ENCODE measurements at places on chromosomes 5 and 9. TPM values are rescaled to one million over a fixed set of nuclear protein-coding genes. Genes with fewer than 3 reads are reported as not detected.

The TMEM252 gene
- 0.50 TPM for total RNA-seq

The PCDH1 gene
- 29.4 TPM for total RNA-seq

GRCh38 chr9:32251539-32251938, 132.9 kb upstream of the ACO1 start:
- no peak for DNase-seq

GRCh38 chr5:90144625-90145327, 264.8 kb downstream of the CETN3 start:
- no peak for DNase-seq

The GRM6 gene
- not detected for total RNA-seq

DNA sequence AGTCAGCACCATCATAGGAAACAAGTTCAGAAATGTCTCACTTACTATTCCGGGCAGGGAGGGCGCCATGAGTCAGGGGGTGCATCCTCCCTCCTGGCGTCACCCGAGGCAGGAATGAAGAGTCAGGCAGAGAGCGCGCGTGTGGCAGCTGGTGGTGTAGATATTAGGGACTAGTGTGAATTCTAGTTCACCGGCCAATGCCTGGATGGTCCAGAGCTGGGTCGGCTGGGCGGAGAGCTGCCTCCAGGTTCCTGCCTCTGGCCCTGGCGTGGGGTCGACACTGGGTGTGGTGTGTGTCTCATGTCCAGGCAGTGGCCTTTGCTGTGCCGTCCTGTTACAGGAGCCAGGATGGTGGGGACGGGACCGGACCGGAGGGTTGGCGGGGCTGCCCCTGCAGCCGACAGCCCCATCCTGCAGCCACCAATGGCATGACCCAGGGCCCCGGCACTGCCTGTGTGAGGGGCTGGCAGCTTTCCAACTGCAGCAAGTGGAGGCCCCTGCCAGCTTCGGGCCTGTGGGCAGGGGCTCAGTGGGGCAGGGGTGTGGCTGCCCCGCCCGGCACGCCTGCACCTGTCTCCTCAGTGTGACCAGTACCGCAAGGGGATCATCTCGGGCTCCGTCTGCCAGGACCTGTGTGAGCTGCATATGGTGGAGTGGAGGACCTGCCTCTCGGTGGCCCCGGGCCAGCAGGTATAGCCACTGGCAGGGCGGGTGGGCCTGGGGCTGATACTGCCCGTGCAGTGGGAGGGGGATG, 9.1 kb downstream of the DIPK1B start:
- DNase-seq = peak; percentile 55

The PRSS3 gene
- total RNA-seq = 0.93 TPM

The TEK gene
- total RNA-seq = 4.0 TPM

The PCDHGA6 gene
- 1.3 TPM for total RNA-seq

The TNPO1 gene
- 29.5 TPM for total RNA-seq

DNA sequence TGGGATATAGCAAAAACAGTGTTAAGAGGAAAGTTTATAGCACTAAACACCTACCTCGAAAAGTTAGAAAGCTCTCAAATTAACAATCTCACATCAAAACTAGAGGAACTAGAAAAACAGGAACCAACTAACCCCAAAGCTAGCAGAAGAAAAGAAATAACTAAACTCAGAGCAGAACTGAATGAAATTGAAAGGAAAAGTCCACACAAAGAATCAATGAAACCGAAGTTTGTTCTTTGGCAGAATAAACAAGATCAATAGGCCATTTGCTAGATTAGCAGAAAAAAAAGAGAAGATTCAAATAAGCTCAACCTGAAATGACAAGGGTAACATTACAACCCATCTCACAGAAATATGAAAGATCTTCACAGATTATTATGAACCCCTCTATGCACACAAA, 234.8 kb upstream of the ISL1 start:
- no peak for DNase-seq

DNA sequence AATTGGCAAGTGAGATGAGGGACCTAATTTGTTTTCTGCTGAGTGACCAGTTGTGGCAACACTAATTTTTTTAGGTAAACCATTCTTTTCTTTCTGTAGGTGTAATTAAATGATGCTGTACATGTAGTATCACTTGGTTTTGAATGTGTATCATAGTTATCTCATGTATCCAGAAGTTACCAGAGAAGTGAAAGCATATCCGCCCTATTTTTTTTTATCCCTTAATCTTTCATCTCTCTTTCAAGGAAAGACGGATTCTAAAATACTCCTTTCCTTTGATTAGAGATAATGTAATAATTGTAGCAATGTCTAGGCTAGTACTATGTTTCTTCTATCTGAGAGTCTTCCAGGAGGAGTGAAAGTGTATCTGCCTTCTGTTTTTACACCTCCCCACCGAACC, 7.1 kb downstream of the KDM3B start:
- no peak for DNase-seq

GRCh38 chr5:11903121-11903613, 1.1 kb downstream of the CTNND2 start:
- no peak for DNase-seq

DNA sequence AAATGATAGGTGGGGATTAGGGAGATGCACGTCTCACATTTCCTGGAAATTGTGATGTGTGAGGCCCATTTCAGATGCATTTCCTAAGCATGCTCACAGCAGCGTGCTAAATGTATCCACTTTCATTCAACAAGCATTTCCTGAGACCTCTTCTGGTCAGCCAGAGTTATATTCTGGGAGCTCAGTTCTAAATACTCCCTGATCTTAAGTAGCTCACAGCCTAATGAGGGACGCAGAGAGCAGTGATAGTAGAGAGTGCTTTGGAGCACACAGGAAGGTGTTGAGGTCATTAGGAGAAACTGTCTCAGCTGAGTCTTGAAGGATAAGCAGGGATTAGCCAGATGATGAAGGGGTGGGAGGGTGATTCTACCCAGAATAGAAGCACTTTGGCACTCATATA, 46.2 kb upstream of the FSD1L start:
- no peak for DNase-seq

The PDCD1LG2 gene
- 1.2 TPM for total RNA-seq

DNA sequence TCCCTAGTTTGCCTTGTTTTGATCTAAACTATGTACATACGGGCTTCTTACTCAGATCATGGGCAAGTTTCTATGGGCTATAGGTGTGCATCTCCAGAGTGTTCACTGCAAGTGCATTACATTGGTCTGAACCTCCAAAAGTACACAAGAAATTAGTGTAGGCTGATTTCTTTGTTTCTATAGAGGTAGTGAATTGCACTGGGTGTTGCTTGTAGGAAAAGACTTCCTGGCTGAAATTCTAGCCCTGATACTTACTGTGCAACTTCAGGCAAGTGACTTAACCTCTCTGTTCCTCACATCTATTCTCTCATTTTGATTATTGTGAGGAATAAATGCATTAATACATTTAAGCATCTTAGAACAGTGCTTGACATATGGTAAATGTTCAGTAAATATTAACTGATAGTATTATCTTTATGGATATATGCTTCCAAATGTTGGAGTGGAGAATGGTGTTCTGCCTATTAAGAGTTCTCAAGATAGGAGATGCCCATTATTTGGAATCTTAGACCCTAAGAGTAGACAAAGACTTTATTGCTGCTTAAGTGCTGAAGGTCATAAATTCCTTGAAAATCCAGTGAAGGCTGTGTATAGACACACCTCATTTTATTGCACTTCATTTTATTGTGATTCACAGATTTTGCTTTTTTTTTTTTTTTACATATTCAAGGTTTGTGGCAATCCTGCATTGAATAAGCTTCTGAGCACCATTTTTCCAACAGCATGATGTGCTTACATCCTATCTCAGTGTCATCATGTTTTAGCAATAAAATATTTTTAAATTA, 38.4 kb upstream of the TLR4 start:
- DNase-seq = no peak

DNA sequence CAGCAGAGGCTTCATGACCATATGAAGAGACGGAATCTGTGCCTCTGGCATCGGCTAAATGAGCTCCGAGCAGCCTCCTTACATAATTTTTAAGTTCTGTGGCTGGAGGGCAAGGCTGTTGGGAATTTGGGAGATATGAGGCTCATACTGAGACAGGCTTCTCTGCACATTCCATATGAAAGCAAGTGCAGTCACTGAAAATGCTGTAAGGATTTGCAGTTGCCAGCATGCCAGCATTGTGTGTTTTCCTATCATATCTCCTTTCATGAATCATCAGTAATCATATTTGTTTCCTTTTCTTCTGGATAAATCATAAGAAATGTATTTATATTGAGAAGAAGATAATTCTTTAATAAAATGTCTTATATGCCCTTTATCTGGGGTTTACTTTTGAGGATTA, 775.4 kb downstream of the SEMA5A start:
- no peak for DNase-seq

The ZDHHC11 gene
- total RNA-seq = 1.7 TPM

The NME5 gene
- total RNA-seq = 0.32 TPM

- no peak for DNase-seq
Observed at GRCh38 chr5:178818094-178818493, 41.7 kb upstream of the ZNF354B start.

The MARVELD2 gene
- total RNA-seq = 25.2 TPM

- DNase-seq = no peak
Observed at GRCh38 chr5:139712412-139712811, 64.3 kb downstream of the CXXC5 start.

- no peak for DNase-seq
Observed at GRCh38 chr9:72312386-72312987, 52.5 kb downstream of the ZFAND5 start.

DNA sequence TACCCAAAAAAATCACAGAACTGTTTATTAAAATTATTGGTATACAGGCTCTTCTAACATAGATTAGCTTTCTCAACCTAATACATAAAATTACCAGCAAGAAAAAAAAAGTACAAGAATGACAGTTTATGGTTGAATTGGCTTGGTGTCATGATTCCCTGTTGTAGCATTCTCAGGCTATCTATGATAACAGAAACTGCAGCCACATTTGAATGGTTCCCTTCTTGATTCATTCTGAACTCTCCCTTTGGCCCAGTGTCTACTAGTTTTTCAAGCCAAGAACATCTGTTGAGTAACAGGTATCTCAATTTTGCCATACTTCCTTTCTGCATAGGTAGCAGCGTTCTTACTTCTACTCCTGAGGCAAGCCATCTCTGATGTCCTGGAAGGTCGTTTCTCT, 3.0 kb downstream of the SPIN1 start:
- DNase-seq = no peak

- no peak for DNase-seq
Observed at GRCh38 chr5:68273717-68274409, 58.3 kb downstream of the PIK3R1 start.

The PPP1R26 gene
- total RNA-seq = 5.1 TPM

DNA sequence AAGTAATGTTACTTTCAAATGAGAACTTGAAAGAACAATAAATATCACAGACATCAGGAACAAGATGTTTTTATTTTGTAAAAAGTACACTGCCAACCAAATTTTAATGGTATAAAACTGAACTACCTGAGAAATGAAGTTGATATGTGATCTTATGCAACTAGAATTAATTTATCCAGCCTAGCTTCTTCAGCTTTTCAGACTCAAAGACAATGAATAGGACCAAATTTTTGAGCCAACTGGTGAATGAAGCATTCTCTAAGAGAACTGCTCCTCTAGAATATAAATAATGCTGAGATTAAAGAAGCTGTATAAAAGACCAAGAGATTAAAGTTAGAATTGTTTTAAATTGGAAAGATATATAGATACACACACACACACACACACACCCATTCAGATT, 9.9 kb downstream of the CDC14B start:
- DNase-seq = no peak

DNA sequence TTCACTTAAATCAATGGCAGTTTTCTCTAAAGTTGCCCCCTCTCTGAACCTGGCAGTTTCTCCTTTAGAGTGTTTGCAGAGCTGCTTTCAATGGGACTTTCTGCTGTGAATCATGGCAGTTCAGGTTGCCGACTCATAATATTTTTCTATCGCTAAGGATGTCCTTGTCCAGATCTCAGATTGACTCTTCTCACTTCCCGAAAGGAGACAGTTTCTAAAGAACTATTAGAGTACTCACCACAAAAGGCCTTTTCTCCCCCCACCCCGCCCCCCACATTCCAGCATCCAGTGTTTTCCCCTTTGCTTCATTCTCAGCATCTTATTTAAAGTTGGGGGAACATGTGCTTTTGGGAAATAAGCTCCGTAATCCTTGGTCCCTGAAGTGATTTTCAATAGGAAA, 443.5 kb upstream of the KLF4 start:
- no peak for DNase-seq

- DNase-seq = no peak
Observed at GRCh38 chr5:120093178-120093577, 370.9 kb upstream of the PRR16 start.

GRCh38 chr5:149153751-149154610, 12.7 kb downstream of the ABLIM3 start:
- DNase-seq = peak; percentile 80

DNA sequence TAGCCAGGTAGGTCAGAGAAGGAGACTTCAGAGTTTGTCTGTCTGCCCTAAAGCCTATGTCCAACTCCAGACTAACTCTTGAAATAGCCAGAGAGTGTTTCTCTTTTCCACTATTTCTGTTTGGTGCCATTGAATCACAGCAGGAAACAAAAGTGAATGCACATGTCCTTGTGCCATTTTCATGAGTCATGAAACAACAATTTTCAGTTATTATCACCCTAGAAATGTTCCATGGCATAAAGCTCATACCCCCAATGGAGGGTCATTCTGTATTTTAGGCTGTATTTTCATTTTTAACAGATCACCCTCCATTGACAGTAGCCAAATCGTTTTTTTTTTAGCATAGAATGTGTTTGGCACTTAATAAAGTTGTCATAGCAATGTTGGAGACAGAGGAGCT, 124.7 kb downstream of the PAPPA start:
- no peak for DNase-seq

The HCN1 gene
- not detected for total RNA-seq

DNA sequence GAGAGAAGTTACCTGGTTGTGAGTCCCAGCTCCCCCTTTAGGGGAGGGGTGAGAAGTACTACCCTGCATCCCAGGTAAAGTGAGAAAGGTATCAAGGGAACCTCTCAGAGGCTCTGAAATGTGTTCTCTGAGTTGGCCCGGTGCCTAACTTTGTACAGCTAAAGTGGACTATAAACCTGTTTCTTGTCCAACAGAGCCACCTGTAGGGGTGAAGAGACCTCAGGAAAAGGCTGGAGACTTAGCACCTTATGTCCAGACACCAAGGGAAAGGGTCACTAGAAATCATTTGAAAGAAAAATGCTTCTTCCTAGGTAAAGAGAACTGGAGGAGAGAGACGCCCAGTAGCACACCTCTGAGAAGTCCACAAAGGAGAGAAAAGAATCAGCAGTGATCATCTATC, 108.3 kb upstream of the KIF2A start:
- DNase-seq = no peak

GRCh38 chr5:34016222-34016621, 8.4 kb upstream of the AMACR start:
- no peak for DNase-seq

GRCh38 chr9:1647776-1648175, 367.4 kb upstream of the SMARCA2 start:
- DNase-seq = no peak

GRCh38 chr9:116389541-116390302, 236.1 kb downstream of the PAPPA start:
- DNase-seq = no peak

DNA sequence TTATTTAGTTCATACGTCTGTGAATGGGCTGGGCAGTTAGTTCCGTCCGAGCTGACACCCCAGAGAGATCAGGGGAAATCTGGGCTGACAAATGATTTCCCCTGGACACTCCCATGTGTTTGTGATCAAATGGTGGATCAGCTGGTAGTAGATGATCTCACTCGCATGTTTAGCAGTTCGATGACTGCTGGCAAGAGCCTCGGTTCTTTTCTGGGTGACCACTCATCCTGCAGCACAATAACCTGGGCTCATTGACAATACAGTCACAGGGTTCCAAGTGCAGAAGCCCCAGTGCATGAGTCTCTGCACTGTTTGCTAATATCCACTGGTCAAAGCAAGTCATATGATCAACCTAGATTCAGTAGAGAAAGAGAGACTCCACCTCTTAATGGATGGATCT, 155.9 kb downstream of the NR2F1-AS1 start:
- DNase-seq = no peak
